Cardiac fibroblast (primary cell): ENCODE measurements at places on chromosomes 12 and 14.

DNA sequence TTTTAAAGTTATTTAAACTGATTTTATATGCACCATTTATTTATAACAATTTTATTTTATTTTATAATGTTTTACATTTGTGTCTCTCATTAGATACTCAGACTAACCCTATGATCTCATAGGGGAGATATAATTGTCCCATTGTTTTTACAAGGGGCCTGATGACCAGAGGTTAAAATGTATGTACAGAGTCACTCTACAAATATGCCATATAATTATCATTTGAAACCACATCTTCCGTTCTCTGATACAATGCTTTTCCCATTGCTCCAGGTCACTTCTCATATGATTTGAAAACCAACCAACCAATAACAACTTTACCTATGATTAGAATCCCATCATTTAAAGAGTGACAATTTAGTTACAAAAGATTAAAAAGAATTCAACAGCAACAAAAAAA, 137.8 kb downstream of the GPHN start:
- peak; percentile 48 for DNase-seq

DNA sequence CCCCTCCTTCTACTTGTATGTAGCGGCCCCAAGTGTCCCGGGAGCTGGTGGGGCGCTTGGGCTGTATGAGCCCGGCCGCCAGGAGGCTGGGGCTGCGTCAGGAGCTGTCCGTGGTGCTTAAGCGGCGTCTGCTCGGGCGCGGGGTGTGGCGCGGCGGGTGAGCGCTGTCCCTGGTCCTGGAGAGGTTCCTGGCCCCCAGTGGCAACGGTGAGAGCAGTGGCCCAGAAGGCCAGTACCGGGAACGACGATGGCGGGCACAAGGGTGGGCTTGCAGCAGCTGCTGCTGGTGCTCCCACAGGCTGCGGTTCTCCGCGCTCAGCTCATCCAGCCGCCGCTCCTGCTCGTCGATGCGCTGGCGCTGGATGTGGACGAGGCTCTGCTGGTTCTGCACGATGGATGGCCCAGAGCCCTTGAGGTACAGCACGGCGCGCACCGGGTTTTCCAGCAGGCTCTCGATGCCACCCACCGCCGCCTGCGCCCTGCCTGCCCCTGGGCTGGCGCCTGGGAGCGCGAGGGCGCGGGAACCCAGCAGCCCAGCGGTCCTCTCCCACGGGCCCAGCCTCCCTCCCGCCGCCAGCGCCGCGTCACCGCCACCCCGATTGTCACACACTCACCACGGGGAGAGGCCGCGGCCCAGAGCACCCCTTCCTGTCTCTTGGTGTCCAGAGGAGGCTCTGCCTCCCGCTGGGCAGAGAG, 41.9 kb upstream of the FKBP4 start:
- DNase-seq: peak; percentile 76

GRCh38 chr12:48002414-48002730, 1.9 kb downstream of the COL2A1 start:
- no peak for DNase-seq

DNA sequence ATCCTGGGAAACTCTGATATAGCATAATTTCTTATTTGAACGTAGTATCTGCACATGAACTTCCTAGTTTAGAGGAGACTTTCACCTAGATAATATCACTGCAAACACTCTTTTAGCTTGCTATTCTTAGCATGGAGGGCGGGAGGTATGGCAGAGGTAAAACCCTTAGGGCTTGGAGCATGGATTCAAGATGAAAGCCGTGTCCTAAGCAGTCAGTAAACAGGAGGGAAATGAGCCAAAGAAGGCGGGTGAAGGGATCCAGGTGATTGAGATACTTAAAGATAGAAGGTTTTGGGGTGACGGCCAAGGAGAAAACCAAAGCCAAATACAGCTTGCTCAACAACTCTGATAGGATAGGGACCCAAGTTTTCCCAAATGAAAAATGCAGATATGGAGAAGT, 107.1 kb upstream of the BCAT1 start:
- DNase-seq: no peak

- no peak for DNase-seq
Observed at GRCh38 chr14:78576437-78577166, 406.4 kb downstream of the NRXN3 start.

GRCh38 chr12:93990832-93991803, 157.3 kb upstream of the PLXNC1 start:
- DNase-seq: peak; percentile 74

DNA sequence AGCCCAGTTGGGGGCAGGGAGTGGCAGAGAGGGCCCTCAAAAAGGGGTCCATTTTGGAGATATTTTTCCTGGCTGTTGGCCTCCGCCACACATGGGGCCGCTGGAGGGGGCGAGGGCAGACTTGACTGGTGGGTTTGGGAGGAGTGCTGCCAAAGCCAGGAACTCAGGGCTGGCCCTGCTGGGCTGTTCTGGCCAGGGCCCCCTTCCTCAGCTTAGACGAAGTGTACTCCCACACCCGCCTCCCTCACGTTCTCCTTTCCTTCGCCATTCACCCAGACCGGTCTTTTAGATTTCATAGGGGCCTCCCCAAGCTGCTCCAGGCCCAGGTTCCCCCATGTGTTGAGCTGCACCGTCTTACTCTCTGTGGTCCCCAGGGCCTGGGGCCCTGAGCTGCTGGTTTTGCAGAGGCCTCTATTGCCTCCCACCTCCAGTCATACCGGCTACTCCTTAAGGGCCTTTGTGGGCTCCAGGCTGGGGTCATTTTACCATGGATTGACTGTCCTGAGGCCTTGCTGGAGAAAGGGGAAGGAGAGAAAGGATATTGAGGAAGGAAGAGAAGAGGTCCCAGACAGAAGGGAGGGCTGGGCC, 1.3 kb downstream of the KRT7 start:
- no peak for DNase-seq

DNA sequence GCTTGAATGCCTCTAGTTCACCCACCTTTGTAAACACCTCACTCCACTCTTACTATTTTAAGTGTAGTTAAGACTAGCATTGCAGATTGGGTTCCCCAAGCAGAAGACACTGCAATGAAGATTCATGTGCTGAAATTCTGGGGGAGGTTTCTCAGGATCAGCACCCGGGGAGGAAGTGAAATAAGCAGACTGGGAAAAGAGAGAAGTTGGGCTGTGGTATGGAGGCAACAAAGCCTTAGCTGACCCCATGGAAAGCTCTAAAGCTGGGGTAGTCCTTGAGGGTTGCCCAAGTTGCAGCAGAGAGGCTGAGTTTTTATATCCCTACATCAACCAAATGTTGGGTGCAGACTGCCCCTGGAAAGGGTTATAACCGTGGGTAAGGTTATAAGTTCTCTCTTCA, 23.9 kb upstream of the IGF1 start:
- no peak for DNase-seq
